ENCODE measurements at places on chromosomes 16 and 17.

DNA sequence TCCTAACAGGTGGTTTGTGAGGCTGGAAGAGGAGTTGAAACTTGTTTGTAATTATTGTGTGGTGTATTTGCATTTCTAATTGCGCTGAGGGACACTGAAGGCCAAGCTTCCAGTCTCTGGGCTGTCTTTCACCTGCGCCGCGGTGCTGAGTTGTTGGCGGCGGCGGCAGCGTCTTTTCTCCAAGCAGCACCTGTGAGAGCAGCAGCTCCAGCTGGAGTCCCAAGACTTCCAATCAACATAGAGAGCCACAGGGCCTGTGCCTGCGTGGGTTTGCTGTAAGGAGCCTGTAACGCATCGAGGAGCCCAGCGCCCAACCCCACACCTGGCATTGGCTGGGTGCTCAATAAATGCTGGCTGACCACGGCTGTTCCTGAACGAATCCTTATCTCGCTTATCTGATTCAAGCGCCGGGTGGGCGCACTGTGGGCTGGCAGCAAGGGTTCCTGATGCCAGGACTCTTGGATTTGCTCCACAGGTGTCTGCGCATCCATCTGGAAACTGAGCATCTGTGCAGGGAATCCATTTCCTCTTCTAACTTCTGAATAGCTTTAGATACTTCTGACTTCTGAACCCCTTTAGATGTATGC is 138.1 kb downstream of the ASIC2 start:
- DNase-seq: no peak

DNA sequence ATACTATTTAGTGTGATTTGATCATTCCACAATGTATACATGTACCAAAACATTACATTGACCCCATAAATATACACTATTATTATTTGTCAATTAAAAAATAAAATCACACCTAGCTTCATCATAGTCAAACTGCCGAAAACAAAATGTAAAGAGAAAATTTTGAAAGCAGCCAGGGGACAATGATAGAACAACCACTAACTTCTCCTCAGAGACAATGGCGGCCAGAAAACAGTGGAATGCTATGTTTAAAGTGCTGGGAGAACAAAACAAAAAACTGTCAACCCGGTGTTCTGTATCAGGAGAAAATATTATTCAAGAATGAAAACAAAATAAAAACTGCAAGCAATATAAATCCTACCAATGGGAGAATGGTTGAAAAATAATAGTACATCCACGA is 63.2 kb downstream of the METRNL start:
- no peak for DNase-seq

- DNase-seq: peak; percentile 14
Observed at GRCh38 chr17:83179374-83179773, 100.0 kb downstream of the METRNL start.

DNA sequence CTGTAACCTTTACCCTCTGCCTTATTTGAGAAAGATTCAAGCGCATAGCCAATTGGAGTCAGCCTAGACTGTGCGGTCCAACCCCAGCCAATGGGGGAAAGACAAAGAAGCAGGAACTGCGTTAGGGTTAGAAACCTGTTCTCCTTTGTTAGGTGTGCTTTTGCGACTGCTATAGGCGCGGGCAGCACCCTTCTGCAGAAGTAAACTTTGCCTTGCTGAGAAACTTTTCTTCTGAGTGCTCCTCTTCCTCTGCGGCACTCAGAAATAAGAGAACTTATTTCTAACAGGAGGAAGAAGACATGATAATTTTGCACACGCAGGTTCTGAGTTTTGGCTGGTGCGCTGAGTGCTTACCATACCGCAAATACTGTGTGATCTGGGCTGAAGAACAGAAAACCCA is 9.0 kb downstream of the TXNL4B start:
- DNase-seq: no peak

- DNase-seq: no peak
Observed at GRCh38 chr16:65213866-65214595, 92.2 kb upstream of the CDH11 start.

GRCh38 chr16:83717308-83717707 is 90.5 kb upstream of the HSBP1 start:
- DNase-seq: no peak
